ENCODE measurements at places on chromosomes 4 and X.
A peak's percentile ranks its signal among the peaks of the same experiment; 100 is the strongest.

DNA sequence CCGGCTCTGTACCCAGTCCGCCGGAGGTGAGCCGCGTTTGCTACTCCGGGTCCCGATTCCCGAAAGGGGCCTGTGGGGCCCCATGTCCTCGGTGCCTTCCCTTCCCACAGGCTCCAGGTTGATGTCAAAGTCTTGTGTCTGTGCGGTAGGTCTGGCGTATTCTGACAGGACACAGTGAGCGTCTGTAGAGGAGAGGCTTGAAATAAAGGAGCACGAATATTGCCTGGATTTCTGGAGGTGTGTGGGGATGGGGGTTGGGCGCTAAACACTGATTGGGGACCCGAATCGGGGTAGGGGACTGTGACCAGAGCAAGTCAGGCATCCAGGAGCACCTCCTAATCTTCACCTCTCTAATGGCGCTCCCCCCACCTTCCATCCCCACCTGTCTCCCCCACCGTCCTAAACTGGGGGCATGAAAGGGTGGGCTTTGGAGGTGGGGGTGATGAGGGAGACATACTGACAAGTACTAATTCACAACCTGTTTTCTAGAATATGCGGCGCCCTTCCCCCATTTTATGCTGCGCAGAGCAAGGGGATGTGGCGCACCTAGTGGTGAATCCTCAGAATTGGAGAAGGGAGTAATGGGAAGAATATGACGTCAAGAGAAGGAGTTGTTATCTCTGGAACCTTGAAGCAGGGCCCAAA, 855 bp downstream of the GPRASP2 start:
- DNase-seq = no peak

GRCh38 chr4:157885811-157886210, 287.0 kb downstream of the GASK1B start:
- no peak for DNase-seq

DNA sequence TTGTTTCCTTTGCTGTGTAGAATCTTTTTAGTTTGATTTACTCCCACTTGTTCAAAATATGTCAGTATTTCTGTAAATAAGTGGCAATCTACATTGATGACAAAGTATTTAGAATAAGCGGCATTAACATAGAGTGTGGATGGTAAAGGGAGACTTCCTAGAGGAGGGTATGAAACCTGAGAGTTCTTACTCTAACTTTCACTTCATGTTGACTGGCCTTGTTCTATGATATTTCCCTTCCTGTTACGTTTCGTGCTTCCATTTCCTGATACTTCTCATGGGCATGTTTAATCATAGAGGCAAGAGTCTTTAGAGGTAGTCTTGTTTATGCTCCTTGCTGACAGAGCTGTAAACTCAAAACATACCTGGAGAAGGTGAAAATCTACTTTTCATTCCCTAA, 408.9 kb downstream of the GLUD2 start:
- DNase-seq = no peak

- no peak for DNase-seq
These were observed 140.4 kb downstream of the ZNF518B start for GRCh38 chr4:10316851-10317250.

DNA sequence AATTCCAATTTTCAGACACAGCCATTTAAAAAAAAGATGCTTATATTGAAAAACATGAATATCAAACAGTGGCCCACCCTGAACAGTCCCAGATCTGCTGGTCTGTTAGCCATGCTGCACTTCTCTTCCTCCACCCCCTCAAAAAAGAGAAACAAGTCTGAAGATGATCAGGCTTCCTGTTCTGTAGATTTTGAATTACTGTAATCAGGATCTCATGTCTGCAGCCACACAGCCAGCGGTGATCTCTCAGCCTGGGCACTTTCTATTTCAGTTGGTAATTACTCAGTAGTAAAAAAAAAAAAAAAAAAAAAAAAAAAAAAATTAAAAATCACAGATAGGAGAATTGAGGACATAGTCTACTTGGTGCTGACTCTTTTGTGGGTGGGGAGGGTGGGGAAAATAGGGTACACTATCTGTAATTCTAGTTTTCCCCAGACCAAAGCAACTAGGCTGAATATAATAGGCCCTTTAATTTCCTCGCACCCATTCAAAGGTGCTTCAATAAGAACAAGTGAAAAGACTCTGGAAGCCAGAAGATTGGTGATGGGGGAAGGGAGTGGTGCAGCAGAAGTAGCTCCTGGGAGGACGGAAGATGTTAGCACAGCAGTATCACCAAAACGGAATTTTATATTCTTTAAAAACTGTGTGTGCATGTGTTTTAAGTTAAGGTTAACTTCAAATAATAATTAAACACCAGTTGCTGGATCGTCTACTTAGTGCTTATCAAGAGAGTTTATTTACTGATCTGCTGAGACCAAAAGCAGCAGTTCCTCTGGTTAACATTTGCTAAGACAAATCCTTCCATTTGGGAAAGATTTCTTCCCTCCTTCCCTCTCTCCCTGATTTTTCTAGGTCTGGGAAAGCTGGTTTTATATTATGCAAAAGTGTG, 47.0 kb downstream of the SPRY1 start:
- no peak for DNase-seq

- DNase-seq = no peak
These were observed 618.0 kb downstream of the STPG2 start for GRCh38 chr4:97525236-97525635.

- peak; percentile 93 for DNase-seq
These were observed 97.0 kb downstream of the DDIT4L start for GRCh38 chr4:100093091-100093866.

GRCh38 chr4:135371137-135371536, 1169.5 kb upstream of the PABPC4L start:
- no peak for DNase-seq

- DNase-seq = no peak
These were observed 559.7 kb upstream of the FAT1 start for GRCh38 chr4:187283201-187283955.

- DNase-seq = peak; percentile 97
These were observed 31.0 kb upstream of the SLC25A4 start for GRCh38 chr4:185112104-185112503.

DNA sequence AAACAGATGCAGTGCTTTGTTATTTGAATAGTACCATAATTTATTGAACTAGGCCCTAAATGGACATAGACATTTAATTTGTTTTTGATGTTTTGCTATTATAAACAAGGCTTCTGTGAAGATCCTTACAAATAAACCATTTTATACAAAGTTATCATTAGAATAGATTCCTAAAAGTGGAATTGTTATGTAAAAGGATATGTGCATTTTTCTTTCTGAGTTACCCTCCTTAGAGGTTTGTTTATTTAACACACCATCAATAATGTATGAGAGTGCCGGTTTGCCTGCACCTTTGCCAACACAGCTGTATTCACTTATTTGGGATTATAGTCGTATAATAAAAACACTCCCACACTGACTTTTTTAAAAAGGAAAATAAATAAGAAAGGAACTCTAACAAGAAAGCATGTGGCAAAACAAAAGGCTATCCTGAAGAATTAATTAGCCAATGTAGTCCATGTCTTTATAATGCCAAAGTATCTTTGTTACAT, 84.8 kb downstream of the PAK3 start:
- no peak for DNase-seq
